ENCODE measurements at places on chromosomes 7 and 10.
A peak's percentile ranks its signal among the peaks of the same experiment; 100 is the strongest.

- no peak for DNase-seq
Observed at GRCh38 chr10:104895541-104895940, 254.5 kb downstream of the SORCS3 start.

DNA sequence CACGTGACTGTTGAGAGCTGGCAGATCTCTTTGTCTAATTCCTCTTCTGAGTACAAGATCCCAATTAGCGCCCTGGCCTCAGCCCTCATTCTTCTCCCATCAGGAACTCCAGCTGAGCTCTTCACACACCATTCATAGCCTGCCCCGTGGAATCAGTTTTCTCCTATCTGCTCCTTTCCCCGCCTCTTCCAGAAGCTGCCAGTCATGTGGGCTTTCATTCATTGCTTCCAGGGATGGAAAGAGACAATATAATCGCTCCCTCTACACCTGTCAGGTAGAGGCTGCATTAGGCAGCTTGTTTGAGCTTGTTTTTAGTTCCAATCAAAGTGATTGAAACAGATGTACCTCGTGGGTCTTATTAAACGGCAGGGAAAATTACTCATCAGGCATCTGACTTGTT is 515.8 kb downstream of the TYW1 start:
- no peak for DNase-seq

DNA sequence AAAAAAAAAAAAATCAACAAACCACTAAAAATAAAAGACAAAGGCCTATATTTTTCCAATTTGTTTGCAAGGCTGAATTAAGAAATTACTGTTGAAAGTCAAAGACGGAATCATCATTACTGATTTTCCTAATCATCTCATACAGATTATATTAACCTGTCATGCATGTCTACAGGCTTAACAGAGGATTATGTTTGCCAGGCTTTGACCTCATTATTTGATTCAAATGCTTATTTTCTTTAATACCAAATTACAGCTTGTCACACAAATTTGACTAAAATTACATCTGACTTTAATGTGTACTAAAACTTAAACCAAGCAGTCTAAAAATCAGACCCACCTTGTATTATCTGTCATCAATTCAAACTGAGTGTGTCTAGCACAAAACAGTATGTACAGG is 21.2 kb downstream of the KIF5B start:
- DNase-seq, result no peak

DNA sequence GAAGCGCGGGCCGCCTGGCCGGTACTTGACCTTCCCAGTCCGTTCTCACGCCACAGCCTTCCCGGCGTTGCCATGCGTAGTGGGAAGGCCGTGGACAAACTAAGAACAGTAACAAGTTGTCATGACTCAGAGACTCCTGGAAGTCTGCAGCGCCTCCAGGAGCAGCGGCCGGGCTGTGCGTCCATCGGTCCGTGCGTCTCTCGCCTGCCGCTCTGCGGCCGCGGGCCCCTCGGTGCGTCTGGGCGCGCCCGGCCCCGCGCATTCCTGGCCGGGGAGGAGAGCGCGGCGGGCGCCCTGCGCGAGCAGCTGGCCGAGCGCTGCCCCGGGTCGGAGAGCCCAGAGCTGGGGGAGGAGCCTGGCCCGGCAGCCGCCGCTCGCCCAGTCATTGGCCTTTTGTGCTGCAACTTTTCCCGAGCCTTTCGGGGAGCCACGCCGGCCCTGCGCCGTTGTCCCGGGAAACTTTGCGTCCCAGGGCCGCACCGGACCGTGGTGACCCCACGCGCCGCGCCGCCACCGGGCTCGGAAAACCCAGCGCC is 123.7 kb downstream of the TACC2 start:
- peak; percentile 85 for DNase-seq

- DNase-seq, result peak; percentile 12
Observed at GRCh38 chr7:120990468-120991118, 2.1 kb downstream of the CPED1 start.

- DNase-seq, result no peak
Observed at GRCh38 chr10:58982470-58983239, 193.8 kb upstream of the PHYHIPL start.

- DNase-seq, result no peak
Observed at GRCh38 chr10:91804126-91804510, 5.9 kb downstream of the TNKS2 start.

GRCh38 chr10:29324220-29324841 is 35.5 kb downstream of the LYZL1 start:
- DNase-seq, result peak; percentile 6

DNA sequence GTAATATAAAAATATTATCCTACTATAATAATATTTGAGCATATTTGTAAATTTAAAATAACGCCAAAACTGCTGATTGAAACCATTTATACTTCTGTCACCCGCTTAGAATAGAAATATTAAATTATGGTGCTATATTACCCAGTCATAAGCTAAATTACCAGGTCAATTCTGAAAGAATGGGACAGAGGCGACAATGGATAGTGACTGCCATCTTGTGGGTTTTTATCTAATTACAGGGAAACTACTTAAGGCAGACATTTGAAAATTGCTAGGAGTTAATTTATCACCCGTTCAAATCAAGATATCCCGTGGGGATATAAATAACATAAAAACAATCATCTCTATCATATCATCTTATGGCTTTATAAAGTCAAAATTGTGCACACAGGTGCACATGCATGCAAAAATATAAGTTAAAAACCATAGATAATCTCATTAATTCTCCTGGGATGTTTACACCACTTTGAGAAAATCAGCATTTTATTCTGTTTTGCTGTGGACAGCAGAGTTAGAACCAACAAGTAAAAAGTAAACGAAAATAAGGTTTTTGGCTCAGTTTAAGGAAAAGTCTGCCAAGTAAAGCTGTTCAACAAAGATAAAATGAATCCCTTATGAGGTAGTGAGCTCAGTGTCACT is 41.3 kb upstream of the HPSE2 start:
- DNase-seq, result no peak

DNA sequence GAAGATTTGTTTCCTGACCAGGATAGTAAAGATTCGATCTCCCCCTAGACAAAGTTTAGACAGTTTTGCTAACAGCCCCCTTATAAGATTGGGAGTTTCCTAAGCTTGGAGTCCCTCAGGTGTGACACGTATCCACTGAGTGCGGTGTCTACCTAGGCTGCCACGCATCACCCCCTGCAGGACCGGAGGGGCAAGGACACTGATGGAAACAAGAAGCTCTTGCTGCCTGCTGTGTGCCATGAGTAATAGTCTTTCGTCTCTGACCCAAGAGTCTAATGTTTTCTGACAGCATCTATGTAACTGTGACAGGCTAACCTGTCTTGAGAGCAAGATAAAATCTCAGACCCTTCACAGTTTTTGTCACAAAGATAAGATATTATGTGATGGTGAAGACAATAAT is 173.5 kb downstream of the SEMA3E start:
- DNase-seq, result no peak

GRCh38 chr10:68192113-68192512 is 39.8 kb downstream of the ATOH7 start:
- peak; percentile 15 for DNase-seq

DNA sequence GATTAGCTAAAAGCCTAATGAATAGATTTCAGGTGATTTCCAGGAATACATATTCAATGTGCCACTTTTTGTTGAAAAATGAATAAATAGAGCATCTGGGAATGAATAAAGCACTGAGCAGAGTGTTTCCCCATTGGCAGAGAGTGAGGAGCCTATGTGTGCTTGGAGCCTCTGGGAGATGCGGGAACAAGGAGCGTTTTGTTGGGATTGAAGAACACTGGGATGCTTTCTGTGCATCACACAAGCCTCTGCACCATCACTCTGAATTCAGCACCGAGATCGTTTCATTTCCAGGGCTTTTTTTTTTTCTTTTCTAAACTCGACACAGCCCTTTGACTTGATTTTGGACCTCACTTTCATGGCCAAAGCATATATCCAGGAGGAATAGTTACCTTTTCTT is 111.4 kb downstream of the BAMBI start:
- no peak for DNase-seq

DNA sequence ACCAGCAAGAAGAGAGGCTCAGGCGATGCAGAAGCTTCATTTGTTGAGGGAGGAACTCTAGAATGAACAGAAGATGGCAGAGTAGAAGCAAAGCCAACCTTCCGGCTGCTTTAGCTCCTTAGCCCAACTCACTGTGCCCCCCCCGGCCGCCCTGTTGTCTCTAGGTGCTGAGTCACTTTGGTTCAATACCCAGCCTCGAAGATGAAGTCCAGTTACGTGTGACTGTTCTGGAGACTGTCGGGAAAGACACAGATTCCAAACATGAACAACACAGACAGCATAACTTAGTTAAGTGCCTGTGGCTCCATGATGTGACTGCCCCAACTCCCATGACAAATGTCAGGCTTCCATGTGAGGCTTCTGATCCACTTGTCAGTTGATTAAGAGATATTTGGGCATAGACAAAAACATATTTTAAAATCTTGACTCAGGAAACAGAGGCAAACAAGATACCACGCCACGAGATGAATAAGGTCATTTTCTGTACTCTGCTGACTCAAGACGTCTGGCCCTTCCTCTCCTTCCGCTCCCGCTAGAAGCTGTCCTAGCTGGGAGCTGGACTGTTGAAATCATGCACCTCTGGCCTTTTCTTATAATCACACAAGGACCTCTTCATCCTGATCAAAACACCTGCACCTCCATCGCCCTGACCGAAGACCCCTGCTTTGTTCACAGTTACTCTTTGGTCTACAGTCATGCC is 199.3 kb downstream of the FRMD4A start:
- DNase-seq, result no peak

GRCh38 chr7:116984511-116984910 is 31.2 kb downstream of the ST7 start:
- DNase-seq, result no peak

DNA sequence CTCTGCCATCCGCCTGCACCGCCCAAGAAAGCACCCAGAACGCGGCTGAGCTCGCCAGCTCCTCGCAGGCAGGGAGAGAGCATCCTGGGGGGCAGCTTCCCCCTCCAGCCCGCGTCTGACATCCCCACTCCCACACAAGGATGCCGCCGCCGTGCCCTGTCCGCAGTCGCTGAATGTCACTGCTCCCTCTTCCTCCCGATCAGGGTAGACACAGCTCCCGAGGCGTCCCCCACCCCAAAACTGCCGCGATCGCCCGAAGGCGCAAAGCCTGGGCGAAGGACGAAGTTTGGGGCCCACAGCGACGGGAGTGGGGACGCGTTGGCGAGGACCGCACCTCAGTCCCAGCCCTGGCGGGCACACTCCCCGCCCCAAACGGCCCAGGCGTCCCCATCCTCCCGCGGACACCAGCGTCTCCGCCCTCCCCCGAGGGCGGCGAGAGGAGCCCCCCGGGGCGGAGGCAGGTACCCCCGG is 1.5 kb upstream of the KAT6B start:
- DNase-seq, result peak; percentile 18

GRCh38 chr10:841535-841934 is 90.0 kb downstream of the LARP4B start:
- no peak for DNase-seq

DNA sequence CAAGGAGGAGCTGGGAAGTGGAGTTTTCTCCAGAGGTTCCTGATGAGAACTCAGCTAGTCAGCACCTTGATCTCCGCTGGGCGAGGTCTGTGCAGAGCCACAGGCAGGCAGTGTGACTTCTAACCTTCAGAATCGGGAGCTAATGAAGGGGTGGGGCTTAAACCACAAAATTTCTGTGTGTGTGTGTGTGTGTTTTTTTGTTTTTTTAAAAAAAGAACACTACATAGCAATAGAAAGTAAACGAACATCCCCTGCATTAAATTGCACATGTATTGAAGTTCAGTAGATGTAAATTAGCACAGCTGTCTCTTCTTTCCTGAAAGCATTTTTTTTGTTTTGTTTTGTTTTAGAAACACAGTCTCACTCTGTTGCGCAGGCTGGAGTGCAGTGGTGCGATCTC is 46.2 kb downstream of the RBM17 start:
- DNase-seq, result no peak

- DNase-seq, result no peak
Observed at GRCh38 chr7:102313997-102314780, 27.5 kb downstream of the SH2B2 start.

DNA sequence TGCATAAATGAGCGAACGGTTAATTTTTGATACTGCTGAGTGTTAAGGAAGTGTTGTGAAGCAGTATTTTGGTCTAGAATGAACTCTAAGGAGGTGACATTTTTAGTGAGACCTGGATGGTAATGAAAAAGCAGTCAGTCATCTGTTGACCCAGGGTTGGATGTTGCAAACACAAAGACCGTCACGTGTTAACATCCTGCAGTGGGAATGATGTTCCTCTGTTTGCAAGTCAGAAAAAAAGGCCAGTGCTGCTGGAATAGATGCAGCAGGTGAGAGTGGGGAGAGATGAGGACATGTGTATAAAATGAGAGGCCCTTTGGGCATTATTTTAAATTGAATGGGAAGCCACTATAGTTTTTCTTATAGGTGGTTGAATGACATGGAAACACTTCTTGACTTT is 39.3 kb downstream of the INSYN2A start:
- DNase-seq, result no peak

DNA sequence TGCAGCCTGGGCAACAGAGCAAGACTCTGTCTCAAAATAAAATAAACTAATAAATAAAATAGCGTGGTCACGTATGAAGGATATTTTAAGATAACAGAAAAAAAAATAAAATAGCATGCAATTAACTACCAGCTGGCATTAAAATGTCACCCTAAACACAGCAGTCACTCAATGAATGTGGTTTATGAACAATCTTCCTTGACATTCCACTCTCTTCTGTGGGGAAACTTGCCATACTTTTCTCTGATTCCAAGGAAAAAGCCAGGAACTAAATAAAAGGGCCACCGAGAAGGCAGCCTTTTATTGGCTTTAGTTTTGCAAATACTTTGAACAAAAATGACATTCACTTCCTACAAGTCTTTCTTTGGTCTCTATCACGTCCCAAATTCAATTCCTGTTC is 266.6 kb downstream of the PARD3 start:
- peak; percentile 33 for DNase-seq

GRCh38 chr10:3141351-3142005 is 31.1 kb downstream of the PITRM1 start:
- DNase-seq, result no peak

DNA sequence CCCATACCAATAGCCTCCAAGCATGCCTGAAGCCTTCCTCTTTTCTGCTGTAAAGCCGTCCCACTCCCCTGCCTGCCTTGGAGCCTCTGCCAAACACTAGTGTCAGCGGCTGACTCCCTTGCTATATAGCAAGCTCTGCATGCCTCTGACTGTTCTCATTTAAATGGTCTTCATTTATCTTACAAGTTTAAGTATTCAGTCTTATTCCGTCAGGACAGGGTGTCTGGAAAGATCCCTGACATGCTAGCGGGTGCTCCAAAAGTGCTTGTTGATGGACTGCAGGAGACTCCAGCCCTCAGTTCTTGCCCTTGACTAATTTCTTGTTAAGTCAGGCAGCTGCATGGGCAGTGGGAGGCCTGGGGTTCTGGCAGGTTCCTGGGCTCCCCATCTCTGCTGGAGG is 298.7 kb downstream of the GFRA1 start:
- no peak for DNase-seq

GRCh38 chr10:70295321-70295720 is 11.5 kb upstream of the NPFFR1 start:
- DNase-seq, result no peak

- no peak for DNase-seq
Observed at GRCh38 chr10:49349390-49349789, 46.5 kb downstream of the DRGX start.

- peak; percentile 41 for DNase-seq
Observed at GRCh38 chr10:75408911-75409885, 7.6 kb upstream of the ZNF503 start.

Measured in fibroblast of skin of right quadriceps (primary cell).